ENCODE measurements at places on chromosomes 5 and 9. TPM values are rescaled to one million over a fixed set of nuclear protein-coding genes. Genes with fewer than 3 reads are reported as not detected.

The PLPPR1 gene
- 5.9 TPM for total RNA-seq

The STING1 gene
- total RNA-seq: 144 TPM

The SLC25A2 gene
- total RNA-seq: 0.17 TPM

GRCh38 chr9:23829580-23830475, 3.8 kb upstream of the ELAVL2 start:
- DNase-seq: peak; percentile 82

DNA sequence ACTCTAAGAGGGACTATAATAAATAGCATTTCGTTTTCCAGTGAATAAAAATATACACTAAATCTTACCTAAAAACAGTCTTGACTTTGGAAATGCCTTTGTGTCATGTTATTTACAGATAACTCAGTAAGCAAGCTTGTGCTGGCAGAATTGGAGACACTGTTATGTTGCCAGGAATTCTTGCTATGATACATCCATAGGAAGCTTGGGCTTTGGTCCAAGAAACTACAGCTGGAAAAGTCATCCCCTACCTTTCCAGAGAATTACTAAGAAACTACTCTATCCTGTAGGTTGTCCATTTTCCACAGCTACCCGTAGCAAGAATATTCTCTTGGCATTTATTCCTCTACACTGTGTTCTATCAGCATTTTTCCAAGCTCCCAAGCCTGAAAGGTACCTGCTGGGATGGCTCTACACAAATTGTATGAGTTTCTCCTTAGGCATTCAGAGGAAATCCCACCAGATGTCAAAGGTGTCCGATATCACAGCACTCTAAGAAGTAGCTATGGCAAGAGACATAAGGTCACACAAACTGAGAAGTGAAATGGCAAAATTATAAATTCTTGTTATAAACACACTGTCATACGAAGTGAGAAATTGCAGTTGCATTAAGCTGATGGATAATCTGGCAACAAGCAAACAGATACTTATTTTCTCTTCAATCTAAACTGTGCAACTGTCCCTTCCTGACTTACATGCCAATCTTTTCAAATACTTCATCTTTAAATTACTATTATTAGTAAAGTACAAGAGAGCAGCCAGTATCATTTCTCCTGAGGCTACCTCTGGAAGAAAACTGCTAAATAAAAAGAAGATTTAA, 68.5 kb downstream of the MCTP1 start:
- peak; percentile 39 for DNase-seq

- peak; percentile 85 for DNase-seq
Measured at GRCh38 chr9:6703898-6704639, 53.7 kb upstream of the KDM4C start.

DNA sequence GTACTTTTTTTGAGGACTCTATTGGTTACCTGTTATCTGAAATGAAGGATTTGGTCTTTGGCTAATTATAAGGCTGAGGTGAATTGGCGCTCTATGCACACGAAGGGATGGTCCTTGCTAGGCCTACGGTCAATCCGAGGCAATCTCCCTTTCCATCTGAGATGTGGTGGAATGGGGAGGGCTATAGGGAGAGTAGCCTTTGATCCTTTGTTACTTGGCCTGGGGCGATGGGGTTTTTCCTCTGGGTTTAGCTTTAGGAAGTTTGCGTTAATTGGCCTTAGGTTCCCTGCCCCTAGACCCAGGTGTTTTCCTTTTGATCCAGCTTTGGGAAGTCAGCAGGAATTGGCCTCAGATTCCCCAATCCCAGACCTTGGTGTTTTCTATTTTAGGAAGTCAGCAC, 102.1 kb upstream of the C9orf72 start:
- no peak for DNase-seq

- no peak for DNase-seq
Measured at GRCh38 chr9:529731-530130, 311.8 kb upstream of the DMRT1 start.

DNA sequence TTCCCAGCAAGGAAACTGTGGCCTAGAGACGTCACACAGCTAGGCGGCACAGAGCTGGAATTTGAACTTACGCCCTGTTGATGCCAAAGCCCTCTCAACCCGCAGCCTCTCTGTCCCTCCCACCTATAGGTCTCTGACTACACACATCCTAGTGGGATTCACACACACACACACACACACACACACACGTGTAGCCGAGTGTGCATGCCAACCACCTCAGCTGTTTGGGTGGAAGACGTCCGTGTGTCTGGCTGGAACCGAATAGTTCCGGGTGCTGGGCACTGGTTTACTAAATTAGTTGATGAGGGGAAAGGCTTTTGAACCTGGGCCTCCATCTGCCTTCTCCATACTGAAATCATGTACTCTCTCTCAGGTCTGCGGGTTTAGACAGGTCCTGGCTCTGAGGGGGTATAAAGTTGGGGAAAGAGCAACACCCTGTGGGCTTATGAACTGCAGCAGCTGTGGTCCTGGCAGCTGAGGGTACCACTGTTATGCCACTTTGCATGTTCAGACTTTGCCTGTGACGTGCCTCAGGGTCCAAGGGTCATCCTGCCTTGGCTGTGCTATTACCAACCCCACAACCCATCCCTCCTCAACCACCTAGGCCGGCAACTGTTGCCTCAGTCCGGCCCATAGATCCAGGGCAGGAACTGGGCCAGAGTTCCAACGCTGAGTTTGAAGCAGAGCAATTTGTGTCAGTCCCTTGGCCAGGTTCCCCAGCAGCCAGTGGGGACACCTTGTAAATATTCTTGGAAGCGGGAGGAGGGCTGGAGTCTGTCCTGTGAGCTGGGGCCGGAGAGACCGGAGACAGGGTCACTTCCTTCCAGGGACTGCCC, 50.5 kb downstream of the PSD2 start:
- DNase-seq: no peak
